ENCODE measurements at places on chromosomes 1 and 21.

- DNase-seq = no peak
Measured at GRCh38 chr1:183272390-183272848, 86.4 kb downstream of the LAMC2 start.

GRCh38 chr1:85611856-85612255 lies 31.3 kb downstream of the CCN1 start:
- DNase-seq = peak; percentile 93

GRCh38 chr1:89171067-89171438 lies 4.8 kb downstream of the GBP7 start:
- DNase-seq = no peak

- DNase-seq = no peak
Measured at GRCh38 chr1:53270107-53270506, 31.8 kb upstream of the MAGOH start.

DNA sequence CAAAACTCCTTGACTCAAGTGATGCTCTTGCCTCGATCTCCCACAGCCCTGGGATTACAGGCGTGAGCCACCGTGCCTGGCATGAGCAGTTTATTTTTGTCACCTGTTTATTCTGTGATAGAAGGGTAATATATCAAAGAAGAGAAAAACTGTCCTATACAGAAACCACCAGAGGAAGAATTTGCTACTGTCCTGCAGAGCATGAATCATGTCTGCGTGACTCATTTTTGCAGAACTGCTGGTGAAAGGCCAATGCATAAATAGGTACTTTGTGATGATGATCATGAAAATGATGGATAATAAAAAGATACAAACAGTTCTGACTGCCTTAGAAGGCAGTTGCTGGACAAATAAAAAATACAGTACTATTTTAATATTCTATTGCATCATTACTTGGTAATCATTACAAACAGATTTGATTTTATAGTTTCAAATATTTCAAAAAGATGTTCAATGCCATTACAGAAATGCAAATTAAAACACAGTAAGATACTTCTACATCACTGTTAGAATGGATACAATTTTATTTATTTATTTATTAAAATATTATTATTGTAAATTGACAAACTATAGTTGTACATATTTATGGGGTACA lies 26.5 kb downstream of the RIPPLY3 start:
- DNase-seq = no peak

GRCh38 chr1:5161372-5161771 lies 507.0 kb downstream of the AJAP1 start:
- no peak for DNase-seq

GRCh38 chr21:39715804-39716397 lies 29.1 kb upstream of the IGSF5 start:
- DNase-seq = peak; percentile 4

DNA sequence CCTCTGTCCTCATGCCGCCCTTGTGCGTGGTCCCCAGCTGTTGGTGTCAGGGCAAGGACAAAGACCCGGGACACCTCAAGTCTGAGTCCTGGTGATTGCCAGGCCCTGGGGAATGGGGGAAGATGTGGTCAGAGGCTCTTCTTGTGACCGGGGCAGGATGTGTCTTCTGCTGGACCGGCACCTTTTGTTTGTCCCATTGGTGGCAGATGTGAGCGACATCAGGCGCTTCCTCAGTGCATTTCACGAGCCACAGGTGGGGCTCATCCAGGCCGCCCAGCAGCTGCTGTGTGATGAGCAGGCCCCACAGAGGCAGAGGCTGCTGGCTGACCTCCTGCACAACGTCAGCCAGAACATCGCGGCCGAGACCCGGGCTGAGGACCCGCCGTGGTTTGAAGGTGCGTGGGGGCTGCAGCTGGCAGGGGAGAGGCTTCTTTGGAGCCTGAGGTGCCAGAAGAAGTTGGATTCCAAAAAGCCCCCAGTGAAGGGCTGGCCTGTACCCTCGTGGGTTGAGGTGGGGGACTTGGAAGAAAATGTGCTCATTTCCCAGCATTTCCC lies 8.4 kb downstream of the DFFB start:
- no peak for DNase-seq

DNA sequence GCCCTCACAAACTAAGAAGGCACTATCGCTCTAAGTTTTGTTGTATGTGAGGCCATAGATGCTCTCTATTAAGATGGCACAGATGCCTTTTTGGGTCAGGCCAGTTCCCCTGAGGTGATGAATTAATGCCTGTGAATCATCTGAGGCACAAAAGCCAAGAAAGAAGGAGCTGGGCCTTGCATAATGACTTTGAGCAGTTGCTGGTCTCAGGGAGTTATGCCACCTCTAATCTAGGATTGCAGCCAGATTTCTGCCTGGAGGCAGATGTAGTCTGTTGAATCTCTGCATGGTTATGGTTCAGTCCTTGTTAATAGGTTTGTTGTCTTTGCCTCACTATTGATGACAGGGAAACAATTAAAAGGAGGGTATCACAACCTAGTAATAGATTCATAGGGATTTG lies 168.1 kb upstream of the CHRM3 start:
- no peak for DNase-seq

DNA sequence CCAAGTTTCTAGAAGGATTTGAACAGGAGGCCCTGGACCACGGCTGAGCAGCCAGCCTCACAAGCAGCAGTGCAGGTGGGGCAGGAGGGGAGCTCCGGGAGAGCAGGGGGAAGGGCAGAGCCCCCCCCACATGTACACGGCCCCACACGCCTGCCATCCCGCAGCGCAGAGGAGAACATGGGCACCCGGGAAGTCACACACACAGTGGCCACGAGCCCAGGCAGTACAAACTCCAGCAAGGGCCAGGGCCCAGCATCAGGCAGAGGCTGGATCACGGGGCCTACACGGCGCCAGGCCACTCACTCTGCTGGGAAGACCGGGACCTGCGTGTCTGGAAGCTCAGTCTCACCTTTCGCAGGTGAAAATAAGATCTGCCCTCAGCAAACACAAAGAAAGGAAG lies 5.2 kb downstream of the SUMO3 start:
- no peak for DNase-seq

All from smooth muscle cell of the brain vasculature (primary cell).